Activated CD4-positive, alpha-beta T cell treated with anti-CD3 and anti-CD28 coated beads for 4 hours (primary cell): ENCODE measurements at places on chromosomes 4 and X.

- no peak for DNase-seq
Measured at GRCh38 chrX:103170216-103170615, 44.7 kb upstream of the BEX4 start.

- no peak for DNase-seq
Measured at GRCh38 chr4:68997040-68997439, 45.4 kb upstream of the UGT2A3 start.

DNA sequence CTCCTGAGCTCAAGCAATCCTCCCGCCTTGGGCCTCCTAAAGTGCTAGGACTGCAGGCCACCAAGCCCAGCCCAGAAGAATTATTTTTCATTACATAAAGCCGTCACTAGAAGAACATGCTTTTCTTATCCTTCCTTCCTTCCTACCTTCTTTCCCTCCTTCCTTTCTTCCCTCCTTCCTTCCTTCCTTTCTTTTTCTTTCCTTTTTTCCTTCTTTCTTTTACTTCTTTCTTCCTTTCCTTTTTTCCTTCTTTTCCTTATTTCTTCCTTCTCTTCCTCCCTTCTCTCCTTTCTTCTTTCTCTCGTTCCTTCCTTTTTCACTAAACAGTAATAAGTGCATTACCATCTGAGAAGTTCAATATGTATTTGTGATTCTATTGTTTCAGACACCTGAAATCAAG, 121.4 kb downstream of the ATP10D start:
- DNase-seq = no peak

- no peak for DNase-seq
Measured at GRCh38 chrX:19372547-19373331, 29.0 kb downstream of the PDHA1 start.

DNA sequence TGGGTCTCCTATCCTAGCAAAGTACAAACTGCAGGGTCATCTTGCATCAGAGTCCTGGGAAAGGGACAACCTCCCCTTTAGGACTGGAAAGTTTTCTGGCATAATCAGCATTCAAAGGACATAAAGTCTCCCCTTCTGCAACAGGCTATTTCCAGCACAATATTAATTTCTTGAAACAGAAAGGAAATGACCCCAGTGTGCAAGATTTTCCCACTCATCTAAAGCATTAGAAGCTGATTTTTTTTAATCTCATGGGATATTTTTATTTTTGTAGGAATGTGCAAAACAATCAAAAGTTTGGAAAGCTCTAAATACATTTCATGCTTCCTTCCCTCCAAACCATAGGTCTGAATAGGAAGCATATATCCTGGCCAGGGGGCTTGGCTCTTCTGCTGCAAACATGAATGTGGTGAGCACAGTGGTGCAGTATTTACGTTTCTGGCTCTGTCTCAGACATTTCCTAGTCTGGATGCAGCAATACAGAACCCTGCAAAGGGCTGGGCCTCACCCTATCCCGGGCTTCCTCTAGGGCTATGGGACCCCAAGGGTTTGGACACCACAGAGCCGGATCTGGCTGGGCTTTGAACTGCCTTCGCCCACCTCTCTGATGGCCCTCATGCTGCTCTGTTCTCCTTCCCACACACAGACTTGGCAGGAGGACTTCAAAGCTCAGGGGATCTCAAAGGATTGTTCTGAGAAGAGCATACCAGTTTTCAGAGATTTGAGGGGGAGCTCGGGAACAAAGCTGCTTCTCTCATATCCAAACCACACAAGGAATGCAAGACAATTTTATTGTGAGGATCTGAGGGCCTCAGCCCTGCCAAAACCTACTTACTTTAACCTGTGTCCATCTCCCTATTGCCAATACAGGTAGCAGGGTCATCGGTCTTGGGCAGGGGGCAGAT, 64.9 kb downstream of the POLR2B start:
- DNase-seq = no peak

- DNase-seq = no peak
Measured at GRCh38 chrX:680062-680461, 49.5 kb downstream of the SHOX start.

- DNase-seq = no peak
Measured at GRCh38 chrX:150032742-150033141, 94.5 kb upstream of the EOLA2 start.

- no peak for DNase-seq
Measured at GRCh38 chr4:110139111-110139510, 59.3 kb downstream of the ELOVL6 start.

GRCh38 chr4:24764345-24764744, 31.0 kb upstream of the SOD3 start:
- DNase-seq = no peak

- DNase-seq = no peak
Measured at GRCh38 chr4:126647756-126648397, 984.9 kb upstream of the INTU start.

- no peak for DNase-seq
Measured at GRCh38 chr4:178894126-178894525, 1451.9 kb upstream of the AGA start.

- no peak for DNase-seq
Measured at GRCh38 chr4:171390626-171391025, 422.6 kb upstream of the GALNTL6 start.

DNA sequence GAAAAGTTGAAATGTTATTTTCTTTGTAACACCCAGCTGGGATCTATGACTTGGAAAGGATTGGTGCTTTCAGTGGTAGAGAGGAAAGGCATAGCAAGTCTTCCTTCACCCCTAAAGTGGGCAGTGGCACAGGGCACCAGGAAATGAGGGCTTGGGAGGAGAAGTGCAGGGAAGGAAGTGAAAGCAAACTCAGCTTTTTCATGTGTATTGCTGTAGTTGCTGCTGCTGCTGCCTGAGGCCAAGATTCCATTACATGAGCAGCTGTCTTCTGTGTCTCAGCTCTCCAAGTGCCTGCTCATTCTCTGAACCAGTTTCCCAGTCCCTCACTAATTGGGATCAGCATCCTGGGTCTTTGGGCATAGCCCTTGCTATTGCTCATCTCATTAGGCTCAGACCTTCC, 2.6 kb downstream of the HCCS start:
- no peak for DNase-seq

DNA sequence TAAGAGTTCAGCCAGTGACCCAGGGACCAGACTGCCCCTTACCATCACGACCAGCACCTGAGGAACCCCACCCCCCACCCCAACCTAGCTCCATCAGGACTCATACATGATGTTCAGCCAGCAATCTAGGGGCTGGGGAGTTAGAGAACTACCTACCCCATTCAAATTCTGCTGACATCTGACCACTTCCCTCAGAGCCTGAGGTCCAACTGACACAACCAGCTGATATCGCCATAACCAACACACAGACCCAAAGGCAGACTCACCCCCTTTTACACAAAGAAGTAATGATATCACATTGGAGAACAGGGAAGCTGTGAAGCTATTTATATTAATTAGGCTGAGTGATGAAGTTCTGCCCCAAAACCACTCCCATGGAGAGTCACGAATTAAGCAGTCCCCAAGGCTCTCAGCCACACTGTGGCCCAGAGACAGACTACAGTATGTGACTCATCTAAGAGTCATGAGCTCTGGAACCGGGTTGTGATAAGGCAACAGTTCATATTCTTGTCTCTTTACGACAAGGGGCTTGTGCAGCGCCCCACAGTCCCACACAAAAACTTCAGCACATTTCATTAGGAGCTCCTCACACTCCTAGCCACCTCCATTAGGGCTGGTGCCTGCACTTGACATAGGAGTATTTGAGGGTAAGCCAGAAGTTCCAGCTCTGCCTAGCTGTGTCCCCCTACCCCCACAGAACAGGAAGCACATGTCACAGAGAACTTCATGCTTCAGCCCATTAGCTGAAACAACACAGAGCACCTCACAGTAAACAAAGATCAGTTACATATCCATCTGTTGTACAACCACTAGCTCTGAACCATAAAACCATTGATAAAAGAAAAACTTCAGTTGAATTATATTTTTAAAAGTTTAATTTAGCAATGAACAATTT, 184.7 kb upstream of the ZCCHC13 start:
- no peak for DNase-seq

- no peak for DNase-seq
Measured at GRCh38 chr4:53778155-53778554, 186.9 kb upstream of the LNX1 start.

- DNase-seq = no peak
Measured at GRCh38 chr4:102683881-102684609, 76.7 kb downstream of the MANBA start.

- no peak for DNase-seq
Measured at GRCh38 chrX:5100004-5100403, 1128.7 kb downstream of the NLGN4X start.

- DNase-seq = no peak
Measured at GRCh38 chr4:48970471-48970921, 15.6 kb upstream of the CWH43 start.

DNA sequence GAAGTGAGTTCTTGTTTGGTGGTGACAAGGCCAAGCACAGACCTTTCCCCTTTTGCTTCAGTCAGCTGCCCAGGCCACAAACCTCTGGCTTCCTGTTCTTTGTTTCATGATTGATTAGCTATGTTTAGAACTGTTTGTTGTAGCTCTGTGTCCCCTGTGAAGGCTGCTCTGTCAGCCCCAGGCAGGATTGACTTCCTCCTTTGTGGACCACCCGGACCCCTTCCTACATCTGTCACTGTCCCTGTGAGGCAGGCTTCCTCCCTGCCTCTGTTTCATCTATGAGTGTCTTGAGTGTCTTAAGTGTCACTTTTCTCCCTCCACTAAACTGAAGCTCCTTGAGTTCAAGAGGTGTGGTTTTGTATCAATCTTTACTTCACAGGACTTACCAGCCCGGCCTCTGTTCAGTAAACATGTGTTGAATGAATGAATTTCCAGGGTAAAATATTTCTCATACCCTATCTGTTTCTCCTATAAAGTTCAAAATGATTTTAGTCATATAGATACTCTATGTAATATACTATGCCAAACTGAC, 83.5 kb downstream of the ZNF674 start:
- no peak for DNase-seq

GRCh38 chr4:76626686-76627465, 191.8 kb downstream of the SHROOM3 start:
- no peak for DNase-seq

- DNase-seq = no peak
Measured at GRCh38 chr4:83152746-83153145, 38.2 kb upstream of the PLAC8 start.

DNA sequence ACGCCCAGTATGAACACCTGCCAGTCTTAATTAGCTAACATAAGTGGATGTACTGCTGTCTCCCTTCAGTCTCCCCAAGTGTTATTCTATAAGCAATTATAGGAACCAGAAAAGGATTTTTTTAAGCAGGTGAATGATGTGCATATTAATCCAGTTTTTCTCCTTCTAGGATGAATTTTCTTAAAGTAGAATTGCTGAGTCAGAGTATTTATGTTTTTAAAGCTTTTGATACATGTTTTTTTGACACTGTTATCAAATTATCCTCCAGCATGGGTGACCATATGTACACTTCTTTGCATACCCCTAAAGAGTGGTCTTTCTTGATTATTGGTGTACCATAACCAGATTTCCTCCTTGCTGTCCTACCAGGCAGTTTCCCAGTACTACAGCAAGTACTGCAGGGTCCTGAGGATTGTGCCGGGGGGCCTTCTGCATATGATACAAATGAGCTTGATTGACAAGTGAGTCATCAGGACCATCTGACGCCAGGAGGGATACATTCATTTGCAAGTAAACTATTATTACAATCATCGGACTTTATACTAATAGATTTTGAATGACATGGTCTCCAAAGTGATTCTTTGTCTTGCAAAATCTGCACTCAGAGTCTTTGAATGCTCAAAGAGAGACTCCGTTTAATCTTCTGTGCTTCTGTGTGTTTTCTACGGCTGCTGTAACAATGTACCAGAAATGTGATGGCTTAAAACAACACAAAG, 10.7 kb upstream of the PCYT1B start:
- DNase-seq = no peak

GRCh38 chrX:122579526-122579925, 604.6 kb upstream of the GRIA3 start:
- DNase-seq = no peak

DNA sequence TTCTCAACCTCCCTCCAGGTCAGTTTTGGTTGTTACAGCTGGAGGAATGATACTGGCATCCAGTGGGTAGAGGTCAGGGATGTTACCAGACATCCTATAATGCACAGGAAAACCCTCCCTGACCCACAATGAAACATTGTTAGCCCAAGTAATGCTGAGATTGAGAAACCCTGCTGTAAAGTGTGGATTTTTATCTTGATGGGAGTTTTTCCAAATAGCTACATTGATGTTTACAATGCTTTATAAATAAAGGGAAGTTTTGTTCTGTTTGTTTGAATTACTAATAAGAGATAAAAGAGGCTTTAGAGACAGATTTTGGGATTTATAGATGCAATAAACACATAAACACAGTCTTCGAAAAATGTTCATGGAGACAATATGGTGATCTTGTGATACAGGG, 194.0 kb upstream of the NUDT6 start:
- DNase-seq = no peak

DNA sequence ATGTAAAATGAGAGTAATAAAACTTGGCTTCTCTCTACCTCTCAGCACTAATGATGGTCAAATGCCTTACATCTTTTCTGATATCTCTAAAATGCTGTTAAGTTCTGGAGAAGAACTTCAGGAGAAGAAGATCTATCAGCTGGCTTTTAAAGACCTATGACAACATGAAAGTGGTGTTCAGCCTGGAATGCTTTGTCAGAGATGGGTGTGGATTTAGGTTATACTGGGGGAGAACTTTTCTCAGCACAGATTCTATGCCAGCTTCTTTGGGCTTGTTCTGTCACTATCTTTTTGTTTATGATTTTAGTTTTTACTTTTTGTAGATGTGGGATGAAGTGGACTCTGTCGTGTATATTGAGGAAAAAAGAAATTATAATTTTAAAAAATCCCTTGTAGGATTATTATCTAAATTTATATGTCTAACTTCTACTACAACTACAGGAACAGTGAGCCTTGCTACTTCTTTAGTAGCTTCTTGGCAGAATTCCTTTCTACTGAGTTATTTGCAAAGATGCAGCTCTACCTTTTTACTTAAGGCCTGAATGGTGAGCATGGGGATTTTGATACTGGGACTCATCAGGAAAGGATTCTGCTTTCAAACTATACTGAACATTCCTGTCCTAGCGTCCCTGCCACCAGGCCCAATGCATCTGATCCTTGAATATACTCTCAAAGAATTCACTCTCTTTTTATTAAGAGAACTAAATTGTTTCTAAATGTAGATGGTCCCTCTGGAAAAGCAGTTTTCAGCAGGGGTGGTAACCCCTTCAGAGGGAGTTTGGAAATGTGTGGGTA, 19.6 kb downstream of the CYP2U1 start:
- DNase-seq = no peak

GRCh38 chr4:118173956-118174725, 139.9 kb downstream of the NDST3 start:
- no peak for DNase-seq
